ENCODE measurements at places on chromosomes 7 and 10. TPM values are rescaled to one million over a fixed set of nuclear protein-coding genes. Genes with fewer than 3 reads are reported as not detected.

DNA sequence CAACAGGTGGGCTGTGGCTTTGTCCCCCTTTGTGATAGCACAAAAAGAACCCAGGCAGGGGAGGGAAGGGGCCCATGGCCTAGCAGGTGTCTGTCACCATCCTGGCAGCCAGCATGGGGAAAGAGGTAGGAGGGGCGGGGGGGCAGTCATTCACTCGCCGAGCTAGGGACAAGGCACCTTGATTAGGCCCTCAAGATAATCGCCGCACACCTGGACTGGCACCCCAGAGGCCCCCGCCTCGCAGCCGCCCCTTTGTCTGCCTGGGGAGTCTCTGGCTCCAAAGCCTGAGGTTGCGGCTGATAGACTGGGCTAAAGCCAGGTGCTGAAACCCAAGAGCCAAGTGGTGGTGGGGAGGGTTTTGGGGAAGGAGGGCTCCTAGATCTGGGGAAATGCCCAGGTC lies 151.2 kb upstream of the PCBD1 start:
- DNase-seq, result no peak

PLCE1 gene
- 30.0 TPM for polyA plus RNA-seq

DNA sequence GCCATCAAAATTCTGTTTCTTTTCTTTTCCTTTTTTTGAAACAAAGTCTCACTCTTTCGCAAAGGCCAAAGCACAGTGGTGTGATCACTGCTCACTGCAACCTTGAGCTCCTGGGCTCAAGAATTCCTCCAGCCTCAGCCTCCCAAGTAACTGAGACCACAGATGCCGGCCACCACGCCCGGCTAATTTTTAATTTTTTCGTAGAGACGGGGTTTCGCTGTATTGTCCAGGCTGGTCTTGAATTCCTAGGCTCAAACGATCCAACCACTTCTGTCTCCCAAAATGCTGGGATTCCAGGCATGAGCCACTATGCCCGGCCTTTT lies 25.7 kb upstream of the TRIM56 start:
- DNase-seq, result no peak

MEST gene
- polyA plus RNA-seq, result 704 TPM

- DNase-seq, result peak; percentile 7
Measured at GRCh38 chr10:91745090-91745831, 53.0 kb upstream of the TNKS2 start.

DNA sequence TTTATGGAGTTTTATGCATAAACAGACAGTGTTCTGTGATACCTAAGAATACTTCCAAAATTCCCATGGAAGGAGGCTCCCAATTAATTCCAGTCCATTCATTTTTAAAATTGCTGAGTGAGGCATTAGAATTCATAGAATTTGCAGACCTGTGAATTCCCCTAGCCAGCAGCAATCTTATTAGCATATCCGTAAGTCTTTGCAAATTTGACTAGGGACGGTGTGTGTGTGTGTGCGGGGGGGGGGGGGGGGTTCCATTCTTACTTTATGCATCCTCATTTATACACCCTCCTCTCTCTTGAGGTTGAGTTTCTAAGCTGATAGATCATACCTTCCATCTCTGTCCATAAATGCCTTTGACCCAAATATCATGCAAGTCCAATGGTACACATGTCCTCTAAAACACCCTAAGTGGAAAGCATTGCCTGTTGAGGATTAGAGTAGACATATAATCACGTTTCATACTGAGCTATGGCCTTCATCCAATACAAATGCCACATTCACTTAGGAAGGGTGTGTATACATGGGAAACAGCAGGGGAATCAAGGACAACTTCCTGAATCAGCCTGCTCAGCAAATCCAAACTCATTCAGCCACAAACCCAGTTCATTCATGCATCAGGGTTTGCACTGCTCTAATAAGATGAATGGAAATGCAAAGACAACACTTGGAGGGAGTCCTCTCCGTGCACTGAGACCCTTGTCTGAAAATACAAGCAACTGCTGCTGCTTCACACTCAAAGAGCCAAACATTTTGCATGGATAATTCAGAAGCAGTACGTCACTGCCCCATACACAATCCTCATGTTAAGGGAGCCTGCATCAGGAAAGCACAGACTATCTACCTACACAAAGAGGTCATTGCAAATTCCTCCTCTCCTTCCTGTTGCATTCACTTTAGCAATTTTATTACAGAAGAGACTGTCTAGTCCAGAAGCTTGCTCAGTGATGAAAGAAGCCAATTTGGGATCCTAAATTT lies 350.8 kb downstream of the KCNMA1 start:
- no peak for DNase-seq

DNA sequence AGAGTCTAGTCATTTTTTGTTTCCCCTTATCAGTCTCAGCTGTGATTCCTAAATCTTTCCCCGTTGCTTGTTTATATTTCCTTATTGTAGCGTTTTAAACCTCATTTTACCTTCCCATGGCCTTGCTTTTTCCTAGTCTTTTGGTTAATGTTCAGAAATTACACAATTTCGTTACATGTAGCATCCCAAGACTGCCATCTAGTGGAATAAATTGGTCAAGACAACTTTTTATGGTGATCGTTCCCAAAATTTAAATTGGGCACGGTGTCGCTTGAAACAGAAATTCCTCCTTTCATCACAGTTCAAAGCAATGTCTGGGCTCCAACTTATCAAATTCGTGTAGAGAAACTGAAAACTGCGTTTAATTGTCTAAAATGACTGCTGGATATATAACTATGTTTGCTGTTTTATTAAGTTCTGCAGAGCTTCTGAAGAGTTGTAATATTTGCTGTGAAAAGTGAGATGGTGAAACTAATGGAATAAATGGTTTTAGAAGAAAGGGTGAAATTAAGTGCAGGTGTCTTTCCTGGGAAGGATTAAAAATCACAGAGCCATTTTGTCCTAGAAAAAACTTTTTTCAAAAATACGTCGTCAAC lies 370.2 kb downstream of the PHF14 start:
- DNase-seq, result no peak

MRC1 gene
- polyA plus RNA-seq, result 8.2 TPM

- no peak for DNase-seq
Measured at GRCh38 chr10:124185084-124185483, 91.7 kb upstream of the CHST15 start.

ZWINT gene
- polyA plus RNA-seq, result 45.8 TPM

HABP2 gene
- polyA plus RNA-seq, result 1.6 TPM

- no peak for DNase-seq
Measured at GRCh38 chr10:31645786-31646185, 282.8 kb downstream of the ARHGAP12 start.

DNA sequence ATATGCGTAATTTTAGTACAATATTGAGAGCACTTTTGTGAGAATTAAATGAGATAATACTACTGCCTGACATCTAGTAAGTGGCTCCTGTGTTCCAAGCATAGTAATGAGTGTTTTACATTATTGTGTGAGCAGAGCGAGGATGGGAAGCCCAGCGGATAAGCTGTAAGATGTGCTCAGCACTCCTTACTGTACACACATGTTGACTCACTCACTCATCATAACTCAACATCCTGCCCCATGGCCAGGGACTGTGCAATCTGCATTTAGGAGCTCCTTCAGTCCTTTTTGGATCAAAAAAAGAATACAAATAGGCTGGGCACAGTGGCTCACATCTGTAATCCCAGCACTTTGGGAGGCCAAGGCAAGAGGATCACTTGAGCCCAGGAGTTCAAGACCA lies 72.9 kb upstream of the NEBL start:
- DNase-seq, result no peak

TAS2R41 gene
- not detected for polyA plus RNA-seq

DNA sequence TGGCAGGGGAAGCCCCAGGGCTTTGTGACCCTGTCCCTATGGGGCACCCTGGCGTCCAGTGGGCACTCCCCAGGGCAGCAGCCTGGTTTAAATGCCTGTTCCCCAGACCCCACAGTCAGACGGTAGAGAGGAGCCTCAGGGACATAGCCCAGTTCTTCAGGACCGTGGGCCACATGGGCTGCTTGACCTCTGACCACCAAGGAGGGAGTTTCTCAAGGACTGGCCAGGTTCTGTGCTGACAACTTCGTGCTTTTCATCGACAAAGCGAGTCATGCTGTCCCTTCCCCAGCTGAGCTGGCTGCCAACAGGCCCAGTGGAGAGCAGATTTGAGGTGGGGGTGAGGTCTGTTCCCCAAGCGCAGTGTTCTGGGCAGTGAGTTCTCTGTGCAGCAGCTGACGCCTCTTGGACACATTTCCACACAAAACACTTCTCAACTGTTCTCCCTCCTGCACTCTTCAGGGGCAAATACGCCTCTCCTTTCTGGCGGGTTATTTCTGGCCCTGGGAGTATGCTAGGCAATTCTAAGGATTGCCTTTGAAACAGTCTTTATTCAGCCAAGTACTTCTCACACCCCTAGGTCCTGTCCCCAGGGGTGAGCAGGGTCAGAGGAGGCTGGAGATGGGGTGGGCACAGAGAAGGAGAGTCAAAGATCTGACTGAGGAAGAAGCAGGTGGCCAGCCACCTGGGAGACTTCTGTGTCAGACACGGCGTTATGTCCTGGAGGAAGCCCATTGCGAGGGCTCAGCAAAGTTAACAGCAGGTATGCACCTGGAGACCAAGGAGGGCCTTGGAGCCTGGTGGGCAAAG lies 57.3 kb upstream of the CAMK2B start:
- DNase-seq, result no peak

DNA sequence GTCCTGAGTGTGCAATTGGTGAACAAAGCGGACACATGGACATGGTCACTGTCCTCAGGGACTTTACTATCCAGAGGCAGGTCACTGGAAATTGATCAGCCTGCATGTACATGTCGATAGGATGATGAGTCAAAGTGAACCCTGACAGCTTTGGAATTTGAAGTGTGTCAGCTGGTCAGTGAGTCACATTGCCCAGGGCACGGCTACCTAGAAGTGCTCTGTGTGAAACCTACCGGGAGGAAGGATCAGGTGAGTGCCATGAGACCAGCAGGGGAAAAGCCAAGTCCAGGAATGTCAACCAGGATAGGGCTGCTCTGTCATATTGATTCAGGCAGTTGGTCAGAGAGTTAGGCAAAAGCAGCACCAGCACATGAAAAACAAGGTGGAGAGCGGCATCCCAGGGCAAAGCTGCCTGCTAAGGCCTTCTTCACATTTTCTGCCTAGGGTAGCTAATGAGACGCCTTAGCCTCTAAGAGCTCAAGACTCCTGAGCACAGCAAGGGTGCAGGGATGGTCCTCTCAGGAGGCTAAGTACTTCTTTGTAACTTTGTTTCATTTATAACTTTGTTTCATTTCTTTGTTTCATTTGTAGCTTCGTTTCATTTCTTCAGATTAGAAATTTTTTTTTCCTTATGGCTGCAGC lies 19.4 kb upstream of the PDCD4 start:
- DNase-seq, result no peak

RBM20 gene
- polyA plus RNA-seq, result 3.2 TPM

DNA sequence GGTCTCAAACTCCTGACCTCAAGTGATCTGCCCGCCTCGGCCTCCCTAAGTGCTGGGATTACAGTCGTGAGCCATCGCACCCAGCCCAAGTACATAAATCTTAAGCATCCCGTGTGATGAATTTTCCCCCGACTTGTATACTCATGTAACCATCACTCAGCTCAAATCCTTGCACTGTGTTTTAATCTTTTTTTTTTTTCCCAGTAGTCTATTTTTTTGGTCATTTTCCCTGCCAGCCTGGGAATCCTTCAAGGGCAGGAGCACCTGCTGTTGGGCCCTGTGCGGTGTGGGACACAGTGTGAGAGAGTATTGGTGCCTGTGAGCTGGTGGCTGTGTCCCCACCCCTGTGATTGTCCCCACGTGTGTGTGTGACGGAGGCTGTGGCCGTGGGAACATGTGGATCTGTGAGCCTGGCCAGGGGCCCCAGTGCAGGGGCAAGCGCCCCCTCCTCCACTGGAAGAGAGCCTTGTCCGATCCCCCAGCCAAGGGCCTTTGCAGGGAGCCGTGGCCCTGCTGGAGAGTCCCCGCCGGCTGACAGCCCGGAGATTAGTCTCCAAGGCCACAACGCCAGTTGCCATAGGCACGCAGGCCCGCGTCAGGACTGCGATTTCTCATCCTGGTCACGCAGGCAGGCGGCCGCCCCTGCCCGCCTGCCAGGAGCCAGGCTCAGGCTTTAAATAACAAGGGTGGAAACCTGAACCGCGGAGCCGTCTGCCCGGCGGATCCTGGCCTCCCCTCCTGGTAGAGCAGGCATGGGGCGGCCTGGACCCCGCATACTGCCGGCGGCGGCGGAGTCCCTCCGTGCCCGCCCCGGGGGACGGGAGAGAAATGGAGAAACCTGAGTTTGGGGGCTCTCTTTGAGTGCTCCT lies 26.5 kb downstream of the GTF2IRD1 start:
- no peak for DNase-seq

DNA sequence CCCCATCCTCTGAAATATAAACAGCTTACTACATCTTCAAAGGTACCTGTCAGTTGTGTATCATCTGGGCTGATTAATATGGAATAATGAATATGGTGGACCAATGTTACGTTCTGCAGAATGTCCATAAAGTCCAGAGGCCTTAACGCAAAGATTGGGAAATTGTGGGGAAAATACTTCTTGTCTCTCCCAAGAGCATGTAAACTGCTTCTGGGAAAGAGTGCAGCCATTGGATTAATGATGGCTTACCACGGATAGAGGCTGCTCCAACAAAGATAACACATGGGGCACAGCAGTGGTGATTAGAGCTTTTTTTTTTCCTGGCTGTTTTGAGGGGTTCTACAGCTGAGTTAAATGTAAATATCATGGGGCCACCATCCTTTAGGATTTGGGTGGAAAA lies 340.4 kb upstream of the AKR1E2 start:
- DNase-seq, result no peak

DNA sequence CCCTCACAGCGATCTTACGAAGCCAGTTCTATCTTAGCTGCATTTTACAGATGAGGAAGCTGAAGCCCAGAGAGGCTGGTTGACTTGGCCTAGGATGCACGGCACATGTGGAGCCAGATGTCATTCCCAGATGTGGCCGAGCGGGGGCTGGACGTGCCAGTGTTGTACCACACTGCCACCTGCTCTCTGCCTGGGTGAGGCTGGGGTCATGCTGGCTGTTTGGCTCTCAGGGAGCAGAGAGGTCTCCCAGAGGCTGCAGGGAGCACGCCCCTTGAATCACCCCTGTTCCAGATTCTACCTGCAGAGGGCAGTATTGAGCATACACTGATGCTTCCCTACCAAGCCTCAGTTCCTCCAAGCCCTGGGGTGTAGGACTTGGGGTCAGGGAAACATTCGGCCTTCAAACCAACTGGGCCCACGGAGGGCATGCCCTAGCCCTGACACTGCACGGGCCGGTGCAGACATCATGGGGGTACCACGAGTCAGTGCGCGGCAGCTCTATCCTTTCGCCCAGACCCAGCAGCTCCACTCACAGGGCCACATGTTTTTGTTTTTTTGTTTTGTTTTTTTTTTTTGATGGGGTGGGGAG lies 3.8 kb upstream of the GTF2IRD1 start:
- DNase-seq, result no peak
